ENCODE measurements at places on chromosomes 5 and 9.

GRCh38 chr5:169701910-169702451, 64.9 kb downstream of the DOCK2 start:
- DNase-seq: no peak

DNA sequence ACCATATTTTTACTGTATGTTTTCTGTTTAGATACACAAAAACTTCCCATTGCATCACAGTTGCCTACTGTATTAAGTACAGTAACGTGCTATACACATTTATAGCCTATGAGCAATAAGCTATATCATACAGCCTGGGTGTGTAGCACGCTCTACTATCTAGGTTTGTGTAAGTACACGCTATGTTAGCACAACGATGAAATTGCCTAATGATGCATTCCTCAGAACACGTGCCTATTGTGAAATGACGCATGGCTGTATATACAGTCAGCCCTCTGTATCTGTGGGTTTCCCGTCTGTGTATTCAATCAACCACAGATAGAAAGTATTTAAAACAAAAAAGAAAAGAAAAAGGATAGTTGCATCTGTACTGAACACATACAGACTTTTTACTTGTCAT, 64.2 kb downstream of the SGCD start:
- no peak for DNase-seq

GRCh38 chr9:82410866-82411265, 422.3 kb downstream of the SPATA31D1 start:
- DNase-seq: no peak

GRCh38 chr5:135318924-135319323, 80.1 kb downstream of the MACROH2A1 start:
- DNase-seq: peak; percentile 35

GRCh38 chr5:119353686-119354366, 2.0 kb upstream of the TNFAIP8 start:
- no peak for DNase-seq

- DNase-seq: no peak
These were observed 154.8 kb upstream of the TBC1D2 start for GRCh38 chr9:98410185-98410697.

- no peak for DNase-seq
These were observed 35.9 kb upstream of the RANBP3L start for GRCh38 chr5:36337597-36337996.

DNA sequence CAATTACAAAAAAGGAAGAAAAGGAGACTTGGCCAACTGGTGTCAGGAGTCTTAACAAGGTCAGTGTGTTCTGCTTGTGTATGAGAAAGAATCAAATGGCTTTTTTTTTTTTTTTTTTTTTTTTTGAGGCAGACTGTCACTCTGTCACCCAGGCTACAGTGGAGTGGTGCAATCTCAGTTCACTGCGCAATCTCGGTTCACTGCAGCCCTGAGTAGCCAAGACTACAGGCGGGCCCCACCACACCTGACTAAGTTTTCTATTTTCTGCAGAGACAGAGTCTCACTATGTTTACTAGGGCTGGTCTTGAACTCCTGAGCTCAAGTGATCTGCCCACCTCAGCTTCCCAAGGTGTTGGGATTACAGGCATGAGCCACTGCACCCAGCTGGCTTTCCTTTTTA, 3.1 kb upstream of the IL7R start:
- no peak for DNase-seq

- no peak for DNase-seq
These were observed 88.2 kb downstream of the FRMD3 start for GRCh38 chr9:83449983-83450382.

GRCh38 chr5:88732181-88732633, 150.8 kb downstream of the MEF2C start:
- peak; percentile 89 for DNase-seq

DNA sequence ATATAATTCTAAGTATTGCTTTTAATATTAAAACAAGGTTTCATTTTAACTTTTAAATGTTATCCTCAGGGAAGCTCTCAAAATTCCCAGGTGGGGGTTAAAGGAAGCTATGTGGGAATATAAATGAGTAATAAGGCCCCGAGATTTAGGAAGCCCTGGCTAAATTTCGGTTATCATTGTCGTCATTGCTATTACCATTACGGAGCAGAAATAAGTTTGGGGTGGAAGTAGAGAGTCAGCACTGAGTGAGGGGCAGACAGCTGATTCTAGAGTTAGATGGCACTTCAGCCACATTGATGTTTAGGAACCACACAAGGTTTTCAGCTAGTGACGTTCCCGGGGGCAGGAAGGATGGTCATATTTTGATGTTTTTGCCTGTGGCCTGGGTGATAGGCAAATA, 74.9 kb downstream of the NREP start:
- DNase-seq: no peak

- DNase-seq: no peak
These were observed 4.8 kb upstream of the C5orf47 start for GRCh38 chr5:173984218-173984617.

DNA sequence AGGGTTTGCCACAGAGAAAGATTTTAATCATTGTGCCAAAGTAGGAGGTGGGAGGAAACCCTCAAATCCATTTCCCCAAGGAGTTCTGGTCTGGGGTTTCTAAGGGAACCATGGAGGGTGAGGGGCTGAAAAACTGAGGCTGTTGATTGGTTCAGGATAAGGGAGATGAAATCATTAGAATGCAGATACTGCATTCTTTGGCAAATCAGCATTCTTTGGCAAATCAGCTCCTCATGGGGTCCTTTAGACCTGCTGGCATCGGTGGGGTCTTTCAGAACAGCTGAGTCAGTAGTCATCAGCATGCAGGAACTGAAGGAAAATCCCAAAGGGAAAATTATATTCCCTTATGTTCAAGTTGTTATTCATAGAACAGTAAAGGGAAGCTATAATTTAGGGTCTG, 585.5 kb downstream of the ISL1 start:
- no peak for DNase-seq

- no peak for DNase-seq
These were observed 94.7 kb downstream of the SERINC5 start for GRCh38 chr5:80161165-80161564.

DNA sequence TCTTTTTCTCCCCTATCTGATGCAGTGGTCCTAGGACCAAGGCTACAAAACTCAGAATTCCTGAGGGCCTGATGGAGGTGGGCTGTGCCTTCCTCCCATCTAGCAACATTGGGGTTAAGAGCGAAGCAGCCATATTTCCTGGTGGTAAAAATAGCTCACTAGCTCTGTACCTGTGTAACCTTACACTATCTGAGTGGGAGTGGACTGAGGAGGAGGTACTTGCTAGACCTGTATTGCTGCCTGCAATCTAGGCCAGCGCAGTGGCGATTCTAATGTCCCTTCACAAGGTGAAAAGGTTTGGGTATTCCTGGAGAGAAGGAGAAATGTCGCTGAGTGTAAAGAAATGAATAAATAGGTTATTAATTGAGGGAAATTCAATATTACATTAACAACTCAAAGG, 80.2 kb upstream of the LIFR start:
- no peak for DNase-seq

GRCh38 chr9:90593646-90594045, 49.0 kb downstream of the DIRAS2 start:
- no peak for DNase-seq

GRCh38 chr5:25862276-25862675, 1176.1 kb downstream of the CDH9 start:
- DNase-seq: no peak

Data from coronary artery (tissue), 2 donors.